ENCODE measurements at places on chromosomes 5 and 9.

DNA sequence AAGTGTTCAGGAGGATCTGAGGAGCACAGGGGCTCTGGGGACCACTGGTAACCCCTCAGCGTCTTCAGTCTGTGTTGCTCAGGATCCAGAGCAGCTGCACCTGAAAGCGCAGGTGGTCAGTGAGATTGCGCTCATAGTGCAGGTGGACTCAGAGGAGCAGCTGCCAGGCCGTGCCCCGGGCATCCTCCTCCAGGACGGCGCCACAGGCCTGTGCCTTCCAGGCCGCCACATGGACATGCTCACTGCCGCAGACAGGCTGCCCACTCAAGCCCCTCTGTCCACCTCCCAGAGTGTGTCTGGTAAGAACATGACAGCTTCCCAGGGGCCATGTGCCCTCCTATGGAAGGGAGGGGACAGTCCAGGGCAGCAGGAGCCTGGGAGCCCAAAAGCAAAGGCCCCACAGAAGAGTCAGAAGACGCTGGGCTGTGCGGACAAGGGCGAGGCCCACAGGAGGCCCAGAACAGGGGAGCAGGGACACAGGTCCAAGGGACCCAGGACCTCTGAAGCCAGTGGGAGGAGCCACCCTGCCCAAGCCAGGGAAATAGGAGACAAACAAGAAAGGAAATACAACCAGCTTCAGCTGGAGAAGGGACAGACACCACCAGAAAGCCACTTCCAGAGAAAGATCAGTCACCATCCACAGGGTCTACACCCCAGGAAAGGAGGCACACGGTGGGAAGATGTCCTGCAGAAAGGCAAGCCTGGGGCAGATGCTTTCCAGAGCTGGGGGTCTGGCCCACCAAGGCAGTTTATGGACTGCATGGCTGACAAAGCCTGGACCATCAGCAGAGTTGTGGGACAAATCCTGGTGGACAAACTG lies 5.2 kb downstream of the SPATA31E1 start:
- DNase-seq: no peak

DNA sequence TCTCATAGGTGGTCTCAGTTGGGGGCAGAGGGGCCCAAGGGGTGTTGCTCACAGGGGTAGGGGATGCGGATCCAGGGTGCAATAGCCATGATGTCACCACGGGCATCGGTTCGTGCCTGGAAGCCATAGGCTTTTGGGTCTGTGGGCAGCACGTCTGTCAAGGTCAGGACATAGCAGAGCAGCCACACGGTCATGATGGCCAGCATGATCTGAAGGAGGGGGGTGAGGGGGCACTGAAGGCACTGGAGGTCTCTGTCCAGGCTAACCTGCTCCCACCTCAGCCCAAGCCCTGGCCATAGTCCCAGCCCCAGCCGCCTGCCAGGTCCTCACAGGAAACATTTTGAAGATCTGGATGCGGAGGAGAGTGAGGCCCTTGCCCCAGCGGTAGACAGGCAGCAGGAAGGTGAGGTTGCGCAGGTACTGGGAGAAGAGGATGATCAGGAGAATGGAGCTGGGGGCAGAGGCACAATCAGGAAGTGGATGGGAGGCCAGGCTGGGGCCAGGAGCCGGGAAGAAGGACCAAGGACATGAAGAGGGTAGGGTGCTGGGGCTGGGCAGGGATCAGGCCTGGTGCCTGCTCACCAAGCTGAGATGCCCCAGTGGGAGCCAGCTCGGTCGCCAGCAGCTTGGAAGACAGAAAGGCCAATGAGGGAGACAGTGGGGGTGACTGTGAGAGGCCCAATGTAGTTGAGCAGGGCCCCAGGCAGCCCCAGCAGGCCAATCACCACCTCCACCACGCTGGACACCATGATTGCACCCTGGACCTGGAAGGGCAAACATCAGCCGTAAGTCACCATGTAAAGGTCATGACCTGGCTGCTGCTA lies 3.3 kb downstream of the SLC23A1 start:
- no peak for DNase-seq

- no peak for DNase-seq
Measured at GRCh38 chr5:134968055-134968454, 348 bp downstream of the CATSPER3 start.

DNA sequence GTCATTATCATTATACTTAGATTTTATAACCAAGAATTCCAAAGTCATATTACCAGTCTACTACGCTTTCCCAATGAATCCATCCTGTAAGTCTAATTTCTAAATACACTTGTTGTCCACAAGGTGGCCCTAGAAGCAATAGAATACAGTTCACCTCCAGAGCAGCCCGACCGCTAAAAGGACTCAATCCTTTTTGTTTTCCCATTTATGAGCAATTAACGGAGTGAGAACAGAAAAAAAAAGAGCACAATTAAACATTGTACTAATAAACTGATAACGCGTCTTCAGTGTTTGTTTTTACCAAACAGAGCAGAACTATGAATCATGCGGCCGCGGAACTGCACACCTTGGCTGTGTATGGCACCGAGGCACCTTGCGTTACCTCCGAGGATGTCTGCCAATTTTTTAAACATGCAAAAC lies 160.7 kb upstream of the DAPK1 start:
- no peak for DNase-seq

- no peak for DNase-seq
Measured at GRCh38 chr5:56154732-56155484, 78.2 kb downstream of the ANKRD55 start.

- DNase-seq: no peak
Measured at GRCh38 chr9:95058795-95059386, 258.6 kb downstream of the FANCC start.

DNA sequence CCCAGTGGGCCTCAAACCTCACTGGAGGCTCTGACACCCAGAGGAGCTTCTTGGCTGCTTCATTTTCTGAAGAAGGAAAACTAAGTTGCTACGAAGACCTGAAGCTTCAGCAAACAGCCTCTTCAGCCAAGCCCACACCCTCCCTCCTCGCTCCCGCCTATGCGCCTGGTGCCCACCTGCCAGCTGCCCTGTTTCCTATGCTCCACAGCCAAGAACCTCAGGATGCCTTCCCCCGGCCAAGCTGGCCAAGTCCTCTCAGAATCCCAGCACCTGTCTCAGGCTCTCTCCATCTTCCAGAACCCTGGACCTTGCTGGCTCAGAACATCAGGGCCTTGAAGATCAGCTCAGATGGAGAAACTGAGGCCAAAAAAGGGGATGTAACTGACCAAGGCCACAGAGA lies 60.4 kb downstream of the STK10 start:
- no peak for DNase-seq

GRCh38 chr5:19058216-19058615 lies 929.8 kb downstream of the CDH18 start:
- DNase-seq: no peak

DNA sequence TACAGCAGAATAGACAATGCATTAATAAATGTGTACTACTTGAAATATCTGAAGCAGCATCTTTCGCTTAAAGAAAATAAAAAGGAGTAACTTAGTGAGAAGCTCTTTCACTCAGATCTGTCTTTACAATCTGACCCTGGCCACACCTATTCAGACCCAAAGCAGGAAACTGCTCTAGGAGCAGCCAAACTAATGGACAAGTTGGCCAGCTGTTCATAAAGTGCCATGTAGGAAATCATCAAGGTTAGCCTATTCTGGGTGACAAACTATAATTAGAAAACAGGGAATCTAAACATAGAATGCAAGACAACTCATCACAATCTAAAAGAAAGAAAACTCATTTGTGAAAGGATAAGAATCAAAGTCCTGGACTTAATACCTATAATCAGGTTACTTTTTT lies 101.3 kb downstream of the AGTPBP1 start:
- DNase-seq: no peak

DNA sequence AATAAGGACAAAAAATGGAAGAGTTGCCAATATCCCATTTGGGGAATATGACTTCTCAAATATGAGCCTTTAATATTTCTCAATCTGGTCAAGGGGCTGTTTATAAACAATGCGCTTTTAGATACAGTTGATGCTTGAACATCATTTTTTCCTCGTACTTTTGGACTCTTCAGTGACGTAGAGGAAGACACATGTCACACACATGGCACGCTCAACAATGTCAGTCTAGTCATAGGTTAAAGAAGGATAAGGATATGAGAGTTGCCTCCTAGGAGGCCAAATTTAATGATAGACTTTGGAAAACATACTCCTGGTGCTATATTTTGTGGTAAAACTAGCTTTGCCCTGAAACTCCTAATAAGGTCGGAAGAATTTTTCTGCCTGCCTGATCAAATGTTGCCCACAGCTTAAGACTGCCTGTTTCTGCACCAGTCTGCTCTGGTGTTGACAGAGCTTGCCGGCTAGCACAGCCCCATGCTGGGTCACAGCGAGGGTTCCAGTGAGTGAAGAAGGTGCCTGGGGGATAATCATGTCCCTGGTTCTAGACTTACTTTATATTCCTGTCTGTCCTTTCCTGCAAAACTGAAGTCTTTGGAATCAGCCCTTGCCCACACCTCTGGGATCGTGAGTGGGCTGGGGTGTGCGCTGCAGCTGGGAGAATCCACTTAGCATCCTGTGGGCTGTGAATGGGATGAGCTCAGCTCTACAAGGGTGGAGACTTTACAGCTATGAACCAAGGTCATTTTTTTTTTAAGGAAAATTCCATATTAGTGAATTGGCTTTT lies 230.8 kb upstream of the IRX4 start:
- no peak for DNase-seq

DNA sequence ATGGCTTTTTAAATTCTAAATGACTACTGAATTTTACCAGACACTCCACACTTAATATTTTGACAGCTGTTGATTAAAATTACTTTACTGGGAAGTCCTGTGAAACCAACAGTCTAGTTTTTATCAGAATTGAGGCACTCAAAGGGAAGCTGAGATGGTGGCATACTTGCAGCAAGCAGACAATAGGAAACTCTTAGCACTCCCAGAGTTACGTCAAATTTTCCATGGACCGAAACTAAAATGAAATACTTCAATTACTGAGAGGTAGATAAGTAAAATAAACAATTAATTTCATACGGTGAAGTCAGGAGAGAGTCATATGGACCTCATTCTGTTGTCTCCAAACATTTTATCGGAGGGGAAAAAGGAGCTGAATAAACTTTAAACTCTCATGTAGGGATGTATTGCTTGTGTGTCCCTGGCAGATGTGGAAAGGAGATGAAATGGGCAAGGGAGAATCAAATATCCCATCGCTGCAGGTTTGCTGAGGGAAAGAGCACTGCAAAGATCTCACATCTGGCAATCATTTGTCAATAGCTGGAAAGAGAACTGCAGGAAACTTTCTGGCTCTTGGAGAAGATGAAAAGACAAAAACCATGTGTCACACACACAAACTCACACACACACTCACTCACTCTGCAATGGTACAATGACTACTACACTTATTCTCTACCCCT lies 189.4 kb downstream of the BNC2 start:
- DNase-seq: no peak

GRCh38 chr9:130467316-130467715 lies 22.6 kb downstream of the ASS1 start:
- DNase-seq: no peak

- DNase-seq: no peak
Measured at GRCh38 chr5:115398719-115399118, 102.3 kb upstream of the CCDC112 start.

- DNase-seq: no peak
Measured at GRCh38 chr9:91694081-91694870, 255.8 kb downstream of the ROR2 start.

- no peak for DNase-seq
Measured at GRCh38 chr9:122107291-122107805, 14.2 kb upstream of the TTLL11 start.

GRCh38 chr5:50744776-50745175 lies 78.3 kb downstream of the PARP8 start:
- no peak for DNase-seq
